SK-N-MC (cell line): ENCODE measurements at places on chromosomes 5 and 9.

GRCh38 chr5:173823721-173824567, 64.2 kb upstream of the CPEB4 start:
- DNase-seq, result no peak

DNA sequence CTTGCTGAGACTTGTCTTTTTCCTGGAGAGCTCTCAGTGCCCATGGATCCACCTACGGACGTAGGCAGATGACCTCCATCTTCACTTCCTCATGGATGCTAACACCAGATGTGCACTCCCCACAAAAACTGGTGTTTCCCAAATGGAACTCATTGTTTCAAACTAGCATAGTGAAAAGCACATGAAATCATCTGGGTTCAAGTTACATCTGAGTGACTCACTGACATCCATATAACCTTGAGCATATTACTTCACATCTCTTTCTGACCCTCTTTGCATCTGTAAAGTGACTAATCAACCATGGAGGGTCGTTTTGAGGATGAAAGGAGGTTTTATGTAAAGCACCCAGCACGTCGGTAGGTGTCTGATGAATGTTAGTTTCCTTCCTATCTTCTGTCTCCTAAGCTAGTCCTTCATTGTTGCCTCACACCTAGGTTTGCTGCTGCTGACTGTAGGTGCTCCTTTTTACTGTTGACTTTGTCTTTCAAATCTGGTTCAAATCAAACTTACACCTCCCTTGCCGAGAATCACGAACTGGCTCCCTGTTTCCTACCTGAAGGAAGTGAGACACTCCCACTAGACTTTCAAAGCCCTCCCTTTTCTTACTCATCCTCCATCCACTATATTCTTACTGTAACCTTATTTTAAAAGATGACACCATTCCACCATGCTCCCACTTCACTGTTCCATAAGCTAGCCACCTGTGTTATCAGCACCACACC, 10.3 kb downstream of the OCLN start:
- DNase-seq, result no peak

DNA sequence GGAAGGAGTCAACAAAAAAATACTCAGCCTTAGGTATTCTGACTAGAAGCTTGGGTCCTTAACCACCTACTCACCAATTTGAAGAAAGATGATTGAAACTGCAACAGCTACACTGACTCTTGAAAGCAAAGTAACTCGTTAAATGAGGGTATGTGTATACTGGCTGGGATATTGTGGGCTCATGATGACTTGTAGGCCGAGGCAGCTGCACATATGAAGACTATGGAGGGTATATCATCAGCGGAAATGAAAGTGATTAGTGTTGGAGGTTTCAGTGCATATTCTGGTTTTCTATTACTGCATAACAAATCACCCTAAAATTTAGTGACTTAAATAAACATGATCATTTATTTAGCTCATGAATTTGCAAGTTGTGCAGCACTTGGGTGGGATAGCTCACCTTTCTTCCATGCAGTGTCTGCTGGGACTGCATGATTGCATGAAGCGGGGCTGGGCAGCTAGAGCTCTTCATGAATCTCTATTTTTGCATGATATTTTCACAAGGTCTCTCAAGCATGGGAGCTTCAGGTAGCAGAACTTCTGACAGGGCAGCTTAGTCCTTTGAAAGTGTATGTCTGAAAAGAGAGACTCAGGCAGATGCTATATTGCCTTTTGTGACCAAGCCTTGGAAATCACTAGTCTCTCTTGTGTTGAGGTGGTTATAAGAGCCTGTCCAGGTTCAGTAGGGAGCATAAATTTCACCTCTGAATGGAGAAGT, 96.1 kb upstream of the CDKN2B start:
- no peak for DNase-seq

- no peak for DNase-seq
These were observed 101.0 kb upstream of the PIK3R1 start for GRCh38 chr5:68114378-68115040.

GRCh38 chr5:14133394-14133793, 9.7 kb upstream of the TRIO start:
- DNase-seq, result no peak
